ENCODE measurements at places on chromosomes 1 and 21. TPM values are rescaled to one million over a fixed set of nuclear protein-coding genes. Genes with fewer than 3 reads are reported as not detected.

DNA sequence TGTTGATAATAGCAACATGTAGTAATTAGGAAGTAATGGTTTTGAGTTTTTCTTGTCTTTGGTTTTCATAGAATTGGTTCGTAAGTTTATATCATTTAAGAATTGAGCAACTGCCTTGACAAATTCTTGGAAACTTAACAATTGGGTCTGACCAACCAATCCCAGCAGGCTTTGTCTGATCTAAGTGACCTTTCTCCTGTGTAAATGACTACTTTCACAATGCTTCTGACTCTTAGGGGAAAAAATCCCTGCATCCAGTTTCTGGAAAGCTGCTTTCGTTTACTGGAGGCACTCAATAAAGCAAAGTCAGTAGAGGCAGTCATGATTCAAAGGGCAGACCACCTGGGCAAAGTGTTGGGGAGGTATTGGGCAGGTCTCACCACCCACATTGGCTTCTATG lies 303.6 kb upstream of the FAM78B start:
- DNase-seq = no peak

- no peak for DNase-seq
Observed at GRCh38 chr1:183131166-183131565, 54.9 kb upstream of the LAMC2 start.

SPRTN gene
- polyA plus RNA-seq = 13.1 TPM

DNA sequence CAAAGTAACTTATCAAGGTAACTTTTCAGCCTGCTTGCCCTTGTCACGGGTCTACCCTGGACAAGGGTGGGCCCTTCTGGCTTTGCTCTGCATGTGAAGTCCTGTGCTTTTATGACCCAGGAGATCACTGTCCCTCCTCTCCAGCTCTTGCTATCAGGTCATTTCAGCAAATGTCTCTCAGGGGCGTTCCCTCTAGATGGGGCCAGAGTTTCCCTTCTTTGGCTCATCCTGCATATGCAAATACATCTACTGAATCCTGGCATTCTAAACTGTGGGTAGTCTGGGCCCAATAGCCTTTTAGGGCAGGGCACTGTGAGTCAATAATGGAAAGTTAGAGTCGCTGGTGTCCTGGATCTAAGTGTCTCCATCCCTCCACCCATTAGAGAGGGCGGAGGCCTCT lies 366.9 kb upstream of the USP24 start:
- DNase-seq = no peak

- DNase-seq = no peak
Observed at GRCh38 chr1:46749921-46750404, 31.0 kb upstream of the EFCAB14 start.

XKR8 gene
- 11.5 TPM for polyA plus RNA-seq

BSND gene
- 4.5 TPM for polyA plus RNA-seq

S100A8 gene
- polyA plus RNA-seq = 5.3 TPM

- DNase-seq = no peak
Observed at GRCh38 chr1:71089536-71090270, 8.9 kb upstream of the ZRANB2 start.

TMPRSS3 gene
- 2.2 TPM for polyA plus RNA-seq

CATSPER4 gene
- polyA plus RNA-seq = not detected

GRCh38 chr1:162008799-162009198 lies 14.9 kb downstream of the OLFML2B start:
- DNase-seq = no peak

DNA sequence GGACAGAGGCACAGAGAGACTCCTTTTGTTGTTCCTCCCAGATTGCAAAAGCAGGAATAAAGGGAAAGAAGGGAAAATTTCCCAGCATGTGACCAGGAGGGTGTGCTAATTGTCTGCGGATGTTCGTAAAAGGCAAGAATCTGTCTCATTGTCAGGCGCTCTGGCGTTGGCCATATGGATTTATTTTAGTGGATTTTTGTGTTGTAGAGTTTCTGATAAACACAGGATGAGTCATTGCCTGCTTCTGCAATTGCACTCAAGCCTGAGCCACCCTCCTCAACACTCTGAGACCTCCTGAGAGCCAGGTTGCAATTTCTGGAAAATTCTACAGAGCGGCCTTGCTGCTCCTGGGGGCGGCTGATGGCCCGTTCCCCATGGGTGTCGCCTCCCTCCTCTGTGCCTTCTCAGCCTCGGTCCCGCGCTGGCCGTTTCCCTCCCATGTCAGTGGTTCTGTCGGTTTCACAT lies 227.7 kb downstream of the KAZN start:
- DNase-seq = no peak

GRCh38 chr1:204171751-204172178 lies 5.6 kb upstream of the REN start:
- DNase-seq = no peak

S100A9 gene
- polyA plus RNA-seq = 9.1 TPM

DNA sequence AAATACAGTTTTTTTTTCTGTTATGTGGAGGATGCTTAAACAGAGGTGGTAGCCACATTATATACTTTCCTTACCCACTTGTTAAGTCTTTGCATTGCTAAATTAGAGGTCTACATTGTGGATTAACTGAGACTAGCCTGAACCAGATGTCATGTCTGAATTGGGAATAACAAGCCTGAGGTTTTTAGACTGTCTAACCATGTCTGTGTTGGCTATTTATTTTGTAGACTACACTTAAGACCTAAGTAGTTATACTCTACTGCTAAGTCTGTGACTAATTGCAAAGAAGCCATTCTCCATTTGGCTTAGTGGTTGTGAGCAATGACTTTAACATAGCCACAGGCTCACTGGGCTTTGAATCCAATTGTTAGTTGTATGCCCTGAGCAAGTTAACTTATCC lies 45.4 kb downstream of the CDC14A start:
- no peak for DNase-seq

DNA sequence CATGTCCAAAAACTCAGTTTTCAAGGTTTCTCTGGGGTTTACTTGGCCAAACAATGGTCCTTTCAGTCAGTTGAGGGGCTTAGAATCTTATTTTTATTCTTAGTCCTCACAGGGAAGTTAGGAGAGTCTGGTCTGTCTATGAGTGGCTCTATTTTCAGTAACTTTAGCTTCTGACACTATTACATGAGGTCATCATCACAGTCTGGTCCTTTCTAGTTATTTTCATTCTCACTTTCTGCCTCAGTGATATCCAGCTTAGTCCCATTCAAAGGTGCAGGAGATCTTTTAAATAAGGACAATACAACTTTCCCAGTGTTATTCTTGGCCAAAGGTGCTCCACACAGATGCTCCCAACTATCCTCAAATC lies 30.0 kb upstream of the FGGY start:
- DNase-seq = no peak

DNA sequence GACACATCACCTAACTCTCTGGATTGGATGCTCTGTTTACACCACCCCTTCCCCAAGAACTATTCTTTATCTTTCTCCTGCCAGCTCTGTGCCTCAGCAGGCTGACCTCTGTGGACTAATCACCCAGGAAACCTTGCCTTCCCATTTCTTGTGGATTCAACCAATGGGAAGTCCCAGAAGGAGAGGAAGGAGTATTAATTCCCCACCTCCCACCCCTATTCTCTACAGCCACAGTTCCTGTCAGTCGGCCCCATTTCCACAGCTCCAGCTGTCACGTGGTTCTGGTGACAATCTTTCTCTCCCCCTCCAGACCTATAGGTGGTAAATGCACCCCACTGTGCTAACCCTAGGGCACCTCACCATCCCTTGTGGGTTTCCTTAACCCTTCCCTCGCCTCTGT lies 46.8 kb upstream of the SSBP3 start:
- no peak for DNase-seq

- DNase-seq = no peak
Observed at GRCh38 chr1:9654834-9655723, 3.5 kb downstream of the PIK3CD start.

DNA sequence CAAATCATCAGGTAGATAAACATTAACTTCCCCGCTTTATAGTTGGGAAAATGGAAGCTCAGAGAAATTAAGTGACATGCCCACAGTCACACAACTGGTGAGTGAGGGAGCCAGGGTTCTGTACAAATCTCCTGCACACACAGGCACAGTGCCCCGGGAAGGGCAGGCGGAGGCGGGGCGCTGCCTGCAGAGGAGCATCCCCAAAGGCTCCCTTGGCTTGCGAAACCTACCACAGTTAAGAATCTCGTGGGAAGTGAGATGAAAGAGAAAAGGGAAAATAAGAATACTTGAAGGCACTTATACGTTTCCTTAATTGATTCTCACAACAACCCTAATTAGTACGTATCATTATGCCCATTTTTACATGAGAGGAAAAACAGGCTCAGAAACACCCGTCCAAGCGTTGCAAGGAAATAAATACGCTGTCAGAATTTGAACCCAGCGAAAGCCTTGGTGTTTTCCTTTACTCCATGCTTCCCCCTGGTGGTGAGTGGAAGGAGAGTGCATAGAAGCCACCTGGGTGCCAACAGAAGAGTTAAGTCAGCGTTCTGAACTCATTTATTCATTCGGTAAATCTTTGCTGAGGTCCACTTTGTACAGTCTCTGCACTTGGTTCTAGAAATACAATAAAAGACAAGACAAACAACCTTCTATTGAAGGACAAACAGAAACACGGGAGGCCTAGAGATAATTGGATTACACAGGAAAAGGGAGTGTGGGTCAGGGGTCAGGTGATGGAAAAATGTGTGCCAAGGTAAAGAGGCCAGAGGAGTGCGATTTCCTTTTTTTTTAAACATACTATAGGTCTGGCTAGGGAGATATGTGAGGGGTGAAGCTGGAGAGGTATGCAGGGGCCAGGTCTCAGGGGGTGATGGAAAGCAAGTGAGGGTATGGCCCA lies 28.4 kb downstream of the ACP6 start:
- DNase-seq = peak; percentile 41

CYP4B1 gene
- polyA plus RNA-seq = 2.2 TPM

RWDD3 gene
- 45.2 TPM for polyA plus RNA-seq

GRCh38 chr1:52403566-52404115 lies 582 bp downstream of the ORC1 start:
- DNase-seq = no peak

DNA sequence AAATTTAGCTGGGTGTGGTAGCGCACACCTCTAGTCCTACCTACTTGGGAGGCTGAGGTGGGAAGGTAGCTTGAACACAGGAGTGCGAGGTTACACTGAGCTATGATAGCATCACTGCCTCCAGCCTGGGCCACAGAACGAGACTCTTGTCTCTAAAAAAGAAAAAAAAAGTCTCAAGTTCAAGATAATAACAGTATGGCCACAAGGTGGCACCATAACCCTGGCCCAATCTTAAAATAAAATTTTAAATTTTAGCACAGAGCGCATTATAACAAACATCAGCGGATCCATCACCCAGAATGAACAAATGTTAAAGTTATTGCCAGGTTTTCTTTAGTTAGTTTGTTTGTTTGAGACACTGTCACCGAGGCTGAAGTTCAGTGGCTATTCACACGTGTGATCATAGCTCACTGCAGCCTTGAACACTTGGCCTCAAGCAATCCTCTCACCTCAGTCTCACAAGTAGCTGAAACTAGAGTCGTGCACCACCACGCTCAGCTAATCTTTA lies 2.9 kb upstream of the HTR6 start:
- no peak for DNase-seq

GRCh38 chr21:45788637-45789506 lies 145.3 kb downstream of the PCBP3 start:
- DNase-seq = no peak

DNA sequence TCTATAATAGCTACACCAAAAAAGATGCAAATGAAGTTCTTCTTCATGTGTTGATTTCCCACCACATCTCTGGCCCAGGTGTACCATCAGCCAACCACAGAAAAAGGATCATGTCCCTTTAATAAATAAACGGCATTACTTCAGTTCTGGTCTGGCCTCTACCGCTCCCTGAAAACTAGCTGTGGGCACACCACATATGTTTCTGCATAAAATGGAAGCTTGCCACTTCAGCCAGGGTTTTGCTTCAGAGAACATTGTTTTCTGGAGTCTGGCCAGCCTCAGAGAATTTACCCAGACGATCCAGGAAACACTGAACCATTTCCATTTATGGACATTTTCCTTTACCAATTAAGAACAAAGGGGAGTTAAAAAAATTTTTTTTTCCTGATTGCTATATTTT lies 5.8 kb upstream of the LAMC2 start:
- peak; percentile 69 for DNase-seq

Data from renal pelvis (tissue), 12 donors.